ENCODE measurements at places on chromosomes 3 and 15. TPM values are rescaled to one million over a fixed set of nuclear protein-coding genes. Genes with fewer than 3 reads are reported as not detected.

Gene TIGIT
- total RNA-seq = not detected

Gene FBXL22
- 0.54 TPM for total RNA-seq

Gene LRRFIP2
- total RNA-seq = 32.3 TPM

Gene CHRM5
- total RNA-seq = not detected

Gene AGBL1
- total RNA-seq = not detected

Gene PLS1
- 36.1 TPM for total RNA-seq

Gene LMAN1L
- not detected for total RNA-seq

Gene ZPLD1
- not detected for total RNA-seq

Gene PRR23E
- not detected for total RNA-seq
